ENCODE measurements at places on chromosomes 1 and 21.

DNA sequence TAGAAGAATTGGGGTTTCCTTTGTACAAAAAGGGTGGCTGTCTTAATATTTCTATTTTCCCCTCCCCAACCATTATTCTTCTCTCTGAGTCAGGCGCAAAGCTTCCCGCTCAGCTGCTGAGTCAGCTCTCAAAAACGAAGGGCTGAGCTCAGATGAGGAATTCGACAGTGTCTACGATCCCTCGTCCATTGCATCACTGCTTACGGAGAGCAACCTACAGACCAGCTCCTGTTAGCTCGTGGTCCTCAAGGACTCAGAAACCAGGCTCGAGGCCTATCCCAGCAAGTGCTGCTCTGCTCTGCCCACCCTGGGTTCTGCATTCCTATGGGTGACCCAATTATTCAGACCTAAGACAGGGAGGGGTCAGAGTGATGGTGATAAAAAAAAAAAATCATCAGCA lies 3.0 kb upstream of the TUFT1 start:
- peaks cover 21% of the 10 kb centered on the region for H3K4me1 ChIP-seq
- H3K4me3 ChIP-seq = no peak overlapping the region
- no peaks in the 10 kb centered on the region for H3K27me3 ChIP-seq
- peaks cover 42% of the 10 kb centered on the region for H3K36me3 ChIP-seq

GRCh38 chr1:202591515-202591914 lies 118.7 kb downstream of the SYT2 start:
- DNase-seq = no peak
- H3K27me3 ChIP-seq = no peaks in the 10 kb centered on the region
- no peak overlapping the region for H3K4me3 ChIP-seq
- peak overlapping the region; percentile 94 for H3K27ac ChIP-seq
- no peaks in the 10 kb centered on the region for H3K36me3 ChIP-seq

GRCh38 chr1:14603645-14604044 lies 5.2 kb downstream of the KAZN start:
- H3K4me1 ChIP-seq = no peaks in the 10 kb centered on the region
- H3K27ac ChIP-seq = no peak overlapping the region
- DNase-seq = no peak
- H3K36me3 ChIP-seq = no peaks in the 10 kb centered on the region
- no peak overlapping the region for H3K4me3 ChIP-seq
- peaks cover 39% of the 10 kb centered on the region for H3K27me3 ChIP-seq

GRCh38 chr1:111953797-111954196 lies 35.7 kb downstream of the KCND3 start:
- H3K36me3 ChIP-seq = no peaks in the 10 kb centered on the region
- no peak for DNase-seq
- H3K4me3 ChIP-seq = no peak overlapping the region
- H3K27me3 ChIP-seq = no peaks in the 10 kb centered on the region
- no peak overlapping the region for H3K27ac ChIP-seq

Data from RWPE2 (cell line).